ENCODE measurements at places on chromosomes 2 and 18. TPM values are rescaled to one million over a fixed set of nuclear protein-coding genes. Genes with fewer than 3 reads are reported as not detected.

Gene CLASP1
- 6.4 TPM for polyA plus RNA-seq

Gene ANKRD29
- 8.2 TPM for polyA plus RNA-seq

Gene UGT1A8
- not detected for polyA plus RNA-seq

Gene DSG4
- polyA plus RNA-seq: not detected

Gene FAM168B
- 18.0 TPM for polyA plus RNA-seq

Gene ZSWIM2
- polyA plus RNA-seq: not detected

Gene GPR39
- polyA plus RNA-seq: 0.92 TPM

Gene DES
- 803 TPM for polyA plus RNA-seq

Gene SCTR
- 8.6 TPM for polyA plus RNA-seq

All from stomach (tissue), 19 donors.